Activated CD8-positive, alpha-beta memory T cell treated with anti-CD3 and anti-CD28 coated beads for 48 hours (primary cell): ENCODE measurements at places on chromosomes 7 and 10.

DNA sequence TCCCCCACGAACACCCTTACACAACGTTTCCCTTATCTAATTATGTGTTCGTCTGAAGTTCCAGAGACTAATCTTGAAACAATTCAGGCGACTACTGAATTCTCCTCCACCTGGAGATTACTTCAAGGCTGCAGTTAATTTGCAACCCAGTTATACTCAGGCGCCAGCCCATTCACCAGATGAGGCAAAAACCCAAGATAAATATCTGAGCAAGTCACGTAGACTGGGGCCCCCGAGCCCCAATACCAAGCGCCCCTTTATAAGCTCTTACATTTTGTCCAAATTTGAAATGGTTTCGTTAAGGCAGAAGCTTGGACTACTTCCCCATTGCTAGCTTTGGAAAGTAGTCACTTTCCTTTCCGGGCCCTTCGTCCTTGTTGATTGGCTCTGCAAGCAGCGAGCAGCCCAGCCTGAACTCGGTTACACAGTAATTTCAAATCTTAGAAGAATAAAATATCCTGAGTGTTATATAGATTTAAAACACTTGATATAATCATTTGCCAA lies 1.2 kb downstream of the TPK1 start:
- no peak for DNase-seq

DNA sequence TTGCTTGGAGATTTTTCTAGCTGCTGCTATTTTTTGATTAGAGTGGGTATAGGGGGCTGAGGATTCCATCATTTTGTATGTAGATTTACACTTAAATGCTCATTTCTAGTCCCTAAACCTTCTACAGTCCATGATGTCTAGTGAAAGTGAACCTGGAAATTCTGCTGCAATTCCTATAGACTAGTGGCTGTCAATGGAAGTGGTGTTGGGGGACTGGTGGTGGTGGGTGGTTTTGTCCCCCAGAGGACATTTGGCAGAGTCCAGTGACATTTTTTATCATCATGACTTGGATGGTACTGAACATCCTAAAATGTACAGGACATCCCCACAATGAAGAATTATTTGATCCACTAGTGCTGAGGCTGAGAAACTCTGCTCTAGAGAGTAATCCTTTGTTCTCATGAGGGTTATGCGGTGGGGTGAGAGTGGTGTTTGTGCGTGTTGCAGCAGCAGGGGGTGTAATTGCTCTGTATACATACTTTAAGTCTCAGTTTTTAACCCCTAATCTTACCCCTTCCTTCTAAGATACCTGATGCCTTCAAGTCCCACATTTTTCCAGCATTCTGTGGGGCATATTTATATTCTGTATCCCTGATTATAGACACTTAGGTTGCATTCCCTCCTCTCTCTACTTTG lies 35.0 kb downstream of the KIF11 start:
- no peak for DNase-seq

GRCh38 chr10:44845361-44846175 lies 65.6 kb upstream of the TMEM72 start:
- DNase-seq, result no peak

- no peak for DNase-seq
Measured at GRCh38 chr7:150410131-150410530, 31.0 kb downstream of the ZNF775 start.

- DNase-seq, result no peak
Measured at GRCh38 chr10:110686949-110687348, 42.8 kb downstream of the RBM20 start.

GRCh38 chr7:139953229-139953628 lies 109.5 kb downstream of the PARP12 start:
- no peak for DNase-seq

GRCh38 chr10:14102056-14102455 lies 228.7 kb downstream of the FRMD4A start:
- DNase-seq, result no peak

DNA sequence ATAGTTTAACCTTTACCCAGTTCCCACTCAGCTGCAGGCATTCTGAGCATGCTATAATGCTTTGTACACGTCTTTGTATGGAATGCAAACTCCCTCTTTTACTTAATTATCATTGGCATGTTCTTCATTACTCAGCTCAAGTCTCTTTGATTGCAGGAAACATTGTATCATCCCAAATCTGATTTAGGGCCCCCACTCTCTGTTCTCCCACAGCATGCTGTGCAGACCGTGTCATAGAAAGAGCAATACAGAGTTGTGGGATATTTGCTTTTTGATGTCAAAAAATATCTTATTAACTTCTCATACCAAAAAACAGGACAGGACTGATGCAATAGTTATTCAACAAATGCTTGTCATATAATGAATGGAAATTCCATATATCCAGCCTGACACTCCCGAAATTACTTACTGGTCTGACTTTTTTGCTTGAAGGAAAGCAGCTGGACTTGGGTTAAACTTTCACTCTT lies 1081.5 kb upstream of the C7orf33 start:
- no peak for DNase-seq

DNA sequence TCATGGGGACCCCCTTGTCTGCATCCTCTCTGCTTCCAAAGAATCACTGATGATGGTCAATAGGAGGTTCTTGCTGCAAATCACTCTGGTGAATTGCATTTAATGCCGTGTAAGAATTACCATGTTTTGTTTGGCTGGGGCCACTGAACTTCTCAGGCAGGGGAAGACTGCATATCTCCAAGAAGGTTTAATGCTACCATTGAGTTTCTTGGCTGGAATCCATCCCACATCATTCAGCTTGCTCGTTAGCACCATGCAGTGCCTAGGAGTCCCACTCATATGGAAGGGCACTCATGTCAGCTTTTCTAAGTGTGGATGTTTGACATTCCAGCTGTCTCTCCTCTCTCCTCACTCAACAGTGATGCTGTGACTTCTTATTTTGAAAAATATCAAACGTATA lies 50.2 kb upstream of the BAMBI start:
- no peak for DNase-seq

DNA sequence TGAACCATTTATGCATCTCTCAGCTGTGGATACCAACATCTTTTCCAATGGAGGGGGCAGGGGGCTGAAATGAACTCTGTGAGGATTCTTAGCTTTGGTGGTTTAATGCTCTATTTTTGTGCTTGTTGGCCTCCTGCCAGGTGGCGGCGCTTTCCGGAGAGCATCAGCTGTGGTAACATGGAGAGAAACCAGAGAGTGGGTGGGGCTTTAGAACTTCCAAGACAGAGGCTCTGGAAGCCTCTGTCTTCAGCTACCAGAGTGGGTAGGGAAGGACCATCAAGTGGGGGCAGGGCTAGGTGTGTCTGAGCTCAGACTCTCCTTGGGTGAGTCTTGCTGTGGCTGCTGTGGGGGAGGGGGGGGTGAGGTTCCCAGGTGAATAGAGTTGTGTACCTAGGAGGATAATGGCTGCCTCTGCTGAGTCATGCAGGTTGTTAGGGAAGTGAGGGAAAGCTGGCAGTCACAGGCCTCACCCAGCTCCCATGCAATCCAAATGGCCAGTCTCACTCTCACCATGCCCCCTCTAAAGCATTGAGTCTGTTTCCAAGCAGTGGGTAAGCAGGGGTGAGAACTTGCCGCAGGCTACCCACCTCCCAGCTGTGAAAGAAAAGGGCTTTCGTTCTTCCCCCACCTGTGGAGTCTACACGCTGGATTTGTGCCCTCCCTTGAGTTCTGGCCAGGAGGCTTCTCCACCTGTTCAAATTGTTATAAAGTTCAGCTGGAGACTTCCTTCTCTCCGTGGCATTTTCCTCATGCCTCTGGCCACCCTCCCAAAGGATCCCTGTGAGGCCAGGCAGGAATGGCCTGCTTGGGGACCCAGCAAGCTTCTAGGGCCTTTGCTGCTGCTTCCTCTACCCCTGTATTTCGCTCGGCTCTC lies 527.0 kb downstream of the NEBL start:
- DNase-seq, result no peak

GRCh38 chr10:110203500-110204455 lies 3.6 kb upstream of the MXI1 start:
- DNase-seq, result no peak

DNA sequence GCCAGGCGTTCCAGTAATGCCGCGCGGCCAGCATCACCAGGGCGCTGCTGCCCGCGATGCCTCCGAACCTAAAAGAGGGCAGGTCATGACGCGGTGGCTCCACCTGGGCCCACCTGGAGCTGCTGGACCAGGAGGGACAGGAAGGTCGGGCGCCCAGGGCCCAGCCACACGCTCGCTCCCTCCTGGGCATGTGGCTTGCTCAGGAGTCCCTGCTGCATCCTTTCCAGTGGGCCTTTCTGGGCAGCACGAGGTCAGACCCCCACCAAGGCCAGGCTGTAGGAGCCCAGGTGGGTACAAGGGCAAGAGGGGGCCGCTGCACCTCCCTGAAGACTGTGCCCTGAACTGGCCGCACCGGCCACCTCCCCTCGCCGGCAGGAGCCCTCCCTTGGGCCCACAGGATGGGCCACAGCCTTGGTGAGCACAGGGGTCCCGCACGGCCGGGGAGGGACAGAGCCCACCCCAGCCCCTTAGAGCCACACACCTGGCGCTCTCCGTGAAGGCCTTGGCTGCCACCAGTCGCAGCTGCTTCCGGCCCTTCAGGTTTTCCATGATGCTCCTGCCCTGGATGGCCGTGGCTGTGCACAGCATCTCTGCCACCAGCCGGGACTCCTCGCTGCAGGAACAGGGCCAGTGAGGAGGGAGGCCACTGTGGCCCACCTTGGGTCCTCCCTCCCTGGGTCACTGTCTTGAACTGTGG lies 43.2 kb downstream of the CFAP46 start:
- DNase-seq, result no peak

GRCh38 chr7:81446212-81446611 lies 323.6 kb downstream of the HGF start:
- no peak for DNase-seq

DNA sequence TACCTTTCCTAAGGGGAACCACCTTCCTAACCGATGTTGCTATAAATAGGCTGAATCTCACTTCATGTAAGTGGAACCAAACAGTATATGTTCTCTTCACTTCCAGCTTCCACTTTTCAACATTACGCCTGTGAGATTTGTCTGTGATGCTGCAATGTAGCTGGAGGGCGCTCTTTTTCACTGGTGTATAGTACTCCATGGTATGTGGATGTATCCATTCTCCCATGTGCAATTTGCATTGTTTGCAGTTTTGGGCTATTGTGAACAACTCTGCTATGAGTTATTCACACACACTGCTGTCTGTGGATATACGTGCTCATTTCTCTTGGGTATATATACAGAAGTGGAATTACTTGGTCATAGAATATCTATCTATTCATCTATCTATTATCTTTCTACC lies 75.9 kb upstream of the GNA12 start:
- DNase-seq, result no peak

GRCh38 chr7:27329909-27330308 lies 87.3 kb downstream of the EVX1 start:
- DNase-seq, result no peak

DNA sequence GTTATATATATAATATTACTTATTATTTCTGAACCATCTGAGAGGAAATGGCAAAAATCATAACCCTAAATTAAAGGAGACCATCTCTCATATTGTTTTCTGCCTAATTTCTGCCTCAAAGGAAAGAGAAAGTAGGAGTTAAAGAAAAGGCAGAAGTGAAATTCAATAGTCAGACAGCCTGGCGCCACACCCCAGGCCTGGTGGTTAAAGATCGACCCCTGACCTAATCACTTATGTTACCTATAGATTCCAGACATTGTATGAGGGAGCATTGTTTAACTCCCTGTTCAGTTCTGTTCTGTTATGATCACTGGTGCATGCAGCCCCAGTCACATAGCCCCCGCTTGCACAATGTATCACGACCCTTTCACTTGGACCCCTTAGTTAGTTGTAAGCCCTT lies 24.9 kb upstream of the CHST3 start:
- DNase-seq, result no peak

- DNase-seq, result no peak
Measured at GRCh38 chr7:44258865-44259546, 58.2 kb downstream of the YKT6 start.

DNA sequence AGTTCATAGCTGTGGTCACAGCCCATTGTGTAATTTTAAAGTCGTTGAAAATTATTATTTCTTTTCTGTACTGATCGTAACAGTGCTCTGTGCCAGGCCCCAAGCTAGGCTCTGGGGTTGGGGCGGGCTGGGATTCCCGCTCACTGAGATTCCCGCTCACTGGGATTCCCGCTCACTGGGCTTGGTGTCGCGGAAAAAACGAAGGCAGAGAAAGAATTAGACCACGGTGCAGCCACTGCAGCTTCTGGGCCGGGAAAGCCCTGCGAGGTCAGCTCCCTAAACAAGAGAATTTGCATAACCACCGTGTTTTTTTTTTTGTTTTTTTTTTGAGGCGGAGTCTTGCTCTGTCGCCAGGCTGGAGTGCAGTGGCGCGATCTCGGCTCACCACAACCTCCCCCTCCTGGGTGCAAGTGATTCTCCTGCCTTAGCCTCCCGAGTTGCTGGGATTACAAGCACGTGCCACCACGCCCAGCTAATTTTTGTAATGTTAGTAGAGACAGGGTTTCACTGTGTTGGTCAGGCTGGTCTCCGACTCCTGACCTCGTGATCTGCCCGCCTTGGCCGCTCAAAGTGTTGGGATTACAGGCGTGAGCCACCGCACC lies 31.2 kb downstream of the FOXK1 start:
- DNase-seq, result no peak

- DNase-seq, result peak; percentile 64
Measured at GRCh38 chr10:70558871-70559810, 43.4 kb downstream of the PRF1 start.

DNA sequence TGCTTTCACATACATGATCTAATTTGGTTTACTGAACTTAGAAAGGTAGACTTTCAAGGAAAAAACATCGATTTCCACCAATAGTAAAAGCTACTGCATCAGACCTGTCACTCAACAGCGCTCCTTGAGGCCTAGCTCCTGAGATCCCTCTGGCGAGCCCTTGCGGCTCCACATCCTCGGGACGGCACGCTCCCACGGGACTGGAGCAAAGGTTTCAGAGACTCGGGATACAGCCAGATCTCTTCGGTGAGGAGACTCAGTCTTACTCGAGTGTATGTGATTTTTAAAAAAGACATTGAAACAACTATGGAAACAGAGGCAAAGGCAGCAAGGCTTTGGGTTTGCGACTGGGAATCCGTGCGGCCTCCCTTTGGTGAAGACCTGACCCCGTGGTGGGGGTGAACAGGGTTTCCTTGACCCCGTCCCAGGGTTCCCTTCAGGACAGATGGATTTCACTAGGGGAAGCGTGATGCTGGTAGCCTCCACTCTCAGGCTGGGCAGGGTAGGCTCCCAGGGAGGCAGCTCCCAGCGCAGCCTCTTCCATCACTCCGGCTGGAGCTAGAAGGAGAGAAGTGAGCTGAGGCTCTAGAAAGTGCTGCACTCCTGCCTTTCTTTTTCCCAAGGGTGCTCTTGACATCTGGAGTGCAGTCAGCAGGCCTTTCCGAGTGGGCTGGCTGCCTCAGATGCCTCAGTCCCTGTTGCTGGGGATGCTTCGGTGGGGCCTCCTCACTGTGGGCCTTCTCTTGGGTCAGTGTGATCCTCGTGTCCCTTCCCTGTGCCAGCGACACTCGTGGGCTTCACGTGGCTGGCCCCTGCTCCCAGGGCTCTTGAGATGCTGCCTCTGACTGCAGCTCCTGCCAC lies 5.8 kb upstream of the ATP6V0E2 start:
- DNase-seq, result no peak

DNA sequence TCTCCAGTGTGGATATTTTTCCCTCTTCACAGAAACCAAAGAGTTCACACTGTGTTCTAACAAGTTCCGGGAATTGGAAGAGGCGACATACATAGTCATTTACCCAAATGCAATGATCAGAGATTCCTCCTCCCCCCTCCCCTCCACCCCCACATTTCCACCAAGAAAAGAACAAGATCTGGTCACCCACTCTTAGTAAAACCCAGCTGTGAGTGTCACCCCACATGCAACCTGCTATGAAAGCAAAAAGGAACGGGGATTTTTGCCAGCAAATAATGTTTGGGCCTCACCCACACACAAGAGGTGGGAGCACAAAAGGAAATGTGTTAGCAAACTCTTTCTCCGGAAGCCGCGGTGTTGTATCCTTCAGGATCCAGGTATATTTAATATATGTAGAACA lies 745.0 kb upstream of the AUTS2 start:
- DNase-seq, result no peak
